ENCODE measurements at places on chromosomes 2 and 18.

DNA sequence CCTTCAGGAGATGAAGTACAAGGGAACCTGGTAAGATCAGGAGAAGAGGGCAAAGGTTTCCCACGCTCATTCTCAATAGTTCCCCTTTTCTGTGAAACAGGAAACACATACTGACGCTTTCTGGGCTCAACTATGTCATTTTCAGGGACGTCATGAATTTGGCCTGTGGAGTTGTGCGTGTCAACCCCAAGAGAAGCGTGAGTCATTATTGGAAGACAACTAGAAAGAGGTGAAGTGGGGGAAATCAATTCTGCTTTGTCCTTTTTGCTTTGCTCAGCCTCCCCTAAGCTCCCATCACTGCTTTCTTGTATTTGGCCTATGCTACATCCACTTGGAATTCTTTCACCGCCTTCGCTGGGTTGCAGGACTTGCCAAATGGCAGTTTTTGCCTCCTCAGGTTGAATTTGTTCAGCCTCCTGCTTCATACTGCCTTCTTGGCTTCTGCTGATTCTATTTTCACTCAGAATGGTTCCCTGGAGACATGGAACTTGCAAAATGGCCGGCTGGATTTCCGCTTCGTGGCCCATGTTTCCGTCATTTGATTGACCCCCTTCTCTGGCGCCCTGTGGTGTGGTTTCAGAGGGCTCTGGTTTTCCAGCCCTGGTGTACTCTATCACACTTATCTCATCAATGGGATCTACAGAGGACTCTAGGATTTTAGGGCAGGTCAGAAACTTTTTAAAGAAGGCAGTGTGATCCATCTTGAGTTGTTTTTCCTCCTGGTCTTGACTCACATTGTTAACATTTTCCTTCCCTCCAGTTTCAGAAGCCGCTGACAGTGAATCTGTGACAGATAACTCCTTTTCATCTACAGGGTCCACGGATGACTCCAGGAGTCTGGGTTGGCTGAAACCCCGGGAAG lies 93.3 kb downstream of the ALPK2 start:
- no peak for DNase-seq

DNA sequence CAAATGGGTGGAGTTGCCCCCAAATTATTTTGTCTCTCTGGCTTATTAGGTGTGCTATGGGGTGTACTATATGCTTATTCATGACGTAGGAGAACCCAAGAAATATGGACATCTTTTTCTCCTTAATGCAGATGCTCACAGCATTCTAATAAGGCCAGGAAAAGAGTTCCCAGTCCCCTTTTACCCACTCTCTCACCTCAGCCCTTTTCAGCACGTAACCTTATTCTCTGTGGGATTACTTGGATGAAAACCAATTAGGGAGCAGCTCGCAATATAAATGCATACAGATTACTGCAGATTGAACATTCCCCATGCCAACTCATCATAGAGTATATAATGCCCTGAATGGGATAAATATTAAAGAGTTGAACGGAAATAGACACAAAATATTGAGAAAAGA lies 891.2 kb upstream of the POU3F3 start:
- DNase-seq: no peak

- peak; percentile 14 for DNase-seq
Measured at GRCh38 chr2:55482186-55482884, 37.2 kb upstream of the CFAP36 start.

- no peak for DNase-seq
Measured at GRCh38 chr18:12324991-12325725, 17.1 kb downstream of the TUBB6 start.

GRCh38 chr18:55403421-55403949 lies 184.5 kb downstream of the TCF4 start:
- DNase-seq: no peak

DNA sequence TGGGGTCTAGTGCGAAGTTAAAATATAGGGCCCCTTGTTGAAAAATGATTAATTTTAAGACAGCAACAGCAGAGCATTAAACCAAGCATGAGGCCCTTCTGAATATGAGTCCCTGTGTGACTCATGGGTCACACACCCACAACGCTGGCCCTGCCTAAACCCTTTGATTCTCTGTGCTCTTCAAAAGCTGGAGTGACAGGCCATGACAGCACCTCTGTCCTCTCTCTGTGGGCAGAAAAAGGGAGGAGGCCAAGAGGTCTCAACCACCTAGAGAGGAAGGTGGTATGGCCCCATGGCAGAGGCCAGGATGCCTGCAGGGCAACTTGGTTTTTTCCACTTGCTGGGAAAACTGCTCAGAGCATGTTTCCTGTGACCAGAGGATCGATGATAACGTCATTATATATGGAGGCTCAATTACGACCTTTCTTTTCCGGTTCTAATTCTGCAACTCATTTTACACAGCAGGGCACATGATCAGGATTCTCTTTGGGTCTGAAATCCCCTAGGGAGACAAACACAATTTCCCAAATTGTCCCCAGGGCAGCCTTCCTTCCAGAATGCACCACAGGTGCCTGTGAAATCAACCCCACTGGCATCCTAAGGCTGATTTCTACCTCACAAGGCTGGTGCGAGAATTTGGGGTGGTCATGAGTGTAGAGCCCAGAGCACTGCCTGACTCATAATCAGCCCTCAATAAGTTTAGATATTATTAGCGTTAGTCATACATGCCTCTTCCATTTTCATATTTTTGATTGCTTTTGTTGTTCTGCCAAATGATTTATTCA lies 102.0 kb upstream of the PPP1CB start:
- no peak for DNase-seq

GRCh38 chr2:199440118-199440517 lies 17.6 kb downstream of the SATB2 start:
- no peak for DNase-seq

DNA sequence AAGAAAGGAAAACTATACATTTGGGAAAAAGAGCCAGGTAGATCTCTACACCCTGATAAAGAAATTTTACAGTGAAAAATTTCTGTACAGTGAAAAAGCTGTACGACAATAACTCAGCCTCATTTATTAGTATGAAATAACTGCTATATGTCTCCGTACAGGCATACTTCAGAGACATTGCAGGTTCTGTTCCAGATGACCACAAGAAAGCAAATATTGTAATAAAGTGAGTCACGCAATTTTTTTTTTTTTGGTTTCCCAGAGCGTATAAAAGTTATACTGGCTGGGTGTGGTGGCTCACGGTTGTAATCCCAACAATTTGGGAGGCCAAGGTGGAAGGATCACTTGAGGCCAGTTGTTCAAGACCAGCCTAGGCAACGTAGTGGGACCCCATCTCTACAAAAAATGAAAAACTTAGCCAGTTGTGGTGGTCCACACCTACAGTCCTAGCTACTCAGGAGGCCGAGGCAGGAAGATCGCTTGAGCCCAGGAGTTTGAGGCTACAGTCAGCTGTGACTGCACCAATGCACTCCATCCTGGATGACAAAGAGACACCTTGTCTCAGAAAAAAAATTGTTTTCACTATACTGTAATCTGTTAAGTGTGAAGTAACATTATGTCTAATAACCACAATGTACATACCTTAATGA lies 28.2 kb upstream of the AMMECR1L start:
- DNase-seq: no peak

DNA sequence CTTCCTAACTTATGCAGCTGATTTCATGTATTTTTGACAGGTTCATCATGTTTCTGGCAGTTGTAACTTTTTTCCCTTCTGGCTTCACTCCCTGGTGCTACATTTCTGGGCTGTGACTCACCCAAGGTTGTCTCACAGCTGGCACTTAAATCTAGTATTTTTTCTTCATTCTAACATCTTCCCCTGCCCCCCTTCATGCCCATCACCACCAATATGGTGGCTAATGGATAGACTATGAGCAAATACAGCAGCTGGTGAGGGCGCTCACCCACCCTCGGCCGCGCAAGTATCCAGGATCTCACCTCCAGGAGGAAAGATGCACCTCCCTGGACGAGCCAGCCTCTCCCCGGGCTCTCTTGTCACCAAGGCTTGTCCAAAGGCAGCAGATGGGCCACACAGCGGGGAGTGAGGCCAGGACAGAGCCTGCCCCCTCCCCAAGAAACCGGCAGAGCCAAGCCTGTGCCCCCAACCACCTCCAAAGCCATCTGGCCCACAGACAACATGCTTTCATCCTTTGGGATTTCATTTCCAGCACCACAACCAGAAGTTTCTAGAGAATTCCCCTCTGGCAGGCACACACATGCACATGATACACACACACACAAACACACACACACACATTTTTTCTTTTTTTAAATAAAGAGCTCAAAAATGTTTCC lies 39.1 kb downstream of the ATOH8 start:
- DNase-seq: peak; percentile 65

DNA sequence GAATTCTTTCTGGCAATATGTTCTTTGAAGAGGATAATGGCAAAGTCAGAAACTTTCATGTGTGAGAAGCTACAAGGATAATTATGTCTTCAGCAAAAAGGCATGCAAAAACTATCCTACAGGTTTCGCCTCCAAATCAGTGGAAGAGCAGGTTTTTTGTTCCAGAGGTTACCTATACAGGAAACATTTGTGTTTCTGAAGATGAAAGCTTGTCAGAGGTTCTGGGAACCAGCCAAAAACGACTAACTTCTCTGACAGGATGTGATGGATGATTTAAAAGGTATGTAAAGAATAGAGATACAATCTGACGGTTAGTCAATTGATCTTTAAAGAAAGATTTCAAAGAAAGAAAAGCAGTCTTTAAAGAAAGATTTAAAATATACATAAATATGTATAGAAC lies 37.6 kb downstream of the RND3 start:
- DNase-seq: no peak

DNA sequence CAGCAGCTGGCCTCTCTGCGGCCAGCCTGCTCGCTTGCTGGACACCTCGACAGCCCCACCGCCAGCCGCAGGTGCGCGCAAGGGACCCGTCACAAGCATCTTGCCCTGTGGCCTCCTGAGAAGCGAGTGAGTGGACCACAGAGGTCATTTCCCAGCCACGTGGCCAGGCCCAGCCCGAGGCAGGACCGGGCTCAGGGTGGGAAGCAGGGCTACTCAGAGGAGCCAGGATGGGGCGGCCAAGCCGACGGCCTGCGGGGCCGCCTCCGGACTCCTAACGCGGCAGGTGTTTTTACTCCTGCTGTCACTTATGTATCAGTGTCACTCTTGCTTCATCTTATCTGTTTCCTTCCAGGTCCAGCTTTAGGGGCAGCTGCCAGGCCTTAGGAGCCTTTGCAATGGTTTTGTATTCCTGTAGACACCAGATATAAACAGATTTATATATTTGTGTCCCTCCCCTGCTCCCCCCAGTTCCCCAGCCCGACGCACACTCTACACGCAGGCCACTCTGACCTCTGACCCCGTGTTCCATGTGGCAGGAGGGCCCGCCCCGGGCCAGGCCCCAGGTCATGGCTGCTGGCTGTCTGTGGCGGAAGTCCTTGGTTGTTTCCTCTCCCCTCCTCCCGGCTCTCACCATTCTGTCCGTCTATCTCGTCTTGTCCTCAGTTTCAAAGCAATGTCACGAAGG lies 236.4 kb downstream of the ATAD2B start:
- DNase-seq: no peak

DNA sequence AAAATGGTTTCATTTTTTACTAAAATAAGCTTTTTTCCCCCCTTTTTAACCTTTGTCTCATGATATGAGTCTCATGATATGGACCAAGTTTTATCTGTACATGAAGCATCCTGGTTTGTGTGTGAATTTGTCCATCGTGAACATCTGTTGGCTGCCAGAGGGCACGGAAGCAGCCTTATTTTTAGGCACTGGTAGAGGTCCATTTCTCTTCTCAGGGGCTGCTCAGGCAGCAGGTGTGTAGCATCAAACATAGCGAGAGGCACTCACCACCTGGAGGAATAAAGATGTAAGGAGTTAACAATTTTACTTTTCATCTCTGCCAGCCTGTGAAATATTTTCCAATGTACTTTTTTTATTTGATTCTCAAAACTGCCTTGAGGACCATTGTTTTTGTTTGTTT lies 134.5 kb downstream of the RHBDD1 start:
- DNase-seq: no peak

DNA sequence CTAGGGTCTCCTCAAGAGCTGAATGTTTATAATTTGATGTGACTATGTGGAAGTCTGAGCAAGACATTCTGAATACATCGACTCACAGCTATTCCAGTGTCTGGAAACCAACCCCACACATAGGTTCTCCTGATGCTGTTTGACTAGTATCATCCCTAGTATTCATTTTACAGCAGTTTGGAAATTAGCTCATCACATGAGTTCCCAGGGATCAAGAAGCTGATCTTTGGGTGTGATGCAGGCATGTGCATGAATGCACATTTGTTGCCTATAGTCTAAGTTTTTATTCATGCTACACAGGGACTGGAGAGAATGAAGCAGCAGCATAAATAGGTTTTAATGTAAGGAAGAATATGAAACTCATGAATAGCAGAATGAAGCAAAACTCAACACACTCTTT lies 284.3 kb upstream of the SPRED2 start:
- DNase-seq: no peak

- DNase-seq: no peak
Measured at GRCh38 chr2:226791056-226791486, 8.5 kb downstream of the IRS1 start.

- no peak for DNase-seq
Measured at GRCh38 chr2:233811732-233812131, 33.6 kb downstream of the MROH2A start.

DNA sequence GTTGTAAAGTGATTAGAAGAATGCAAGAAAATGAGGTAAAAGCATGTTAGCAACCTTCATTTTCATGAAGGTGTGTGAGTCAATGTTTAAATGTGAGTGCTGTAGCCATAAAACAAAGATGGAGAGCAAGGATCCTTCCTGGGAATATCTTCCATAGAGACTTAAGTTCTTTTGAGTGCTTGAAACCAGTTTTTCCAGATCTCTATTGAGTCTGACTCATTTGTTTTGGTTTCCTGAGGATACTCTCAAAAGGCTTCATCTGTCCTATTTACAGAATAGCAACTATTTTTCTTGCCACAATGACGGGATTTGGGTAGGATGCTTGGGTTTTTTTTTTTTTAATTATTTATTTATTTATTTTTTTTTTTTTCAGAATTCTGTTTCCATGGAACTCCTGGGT lies 45.9 kb upstream of the ASB1 start:
- DNase-seq: no peak

DNA sequence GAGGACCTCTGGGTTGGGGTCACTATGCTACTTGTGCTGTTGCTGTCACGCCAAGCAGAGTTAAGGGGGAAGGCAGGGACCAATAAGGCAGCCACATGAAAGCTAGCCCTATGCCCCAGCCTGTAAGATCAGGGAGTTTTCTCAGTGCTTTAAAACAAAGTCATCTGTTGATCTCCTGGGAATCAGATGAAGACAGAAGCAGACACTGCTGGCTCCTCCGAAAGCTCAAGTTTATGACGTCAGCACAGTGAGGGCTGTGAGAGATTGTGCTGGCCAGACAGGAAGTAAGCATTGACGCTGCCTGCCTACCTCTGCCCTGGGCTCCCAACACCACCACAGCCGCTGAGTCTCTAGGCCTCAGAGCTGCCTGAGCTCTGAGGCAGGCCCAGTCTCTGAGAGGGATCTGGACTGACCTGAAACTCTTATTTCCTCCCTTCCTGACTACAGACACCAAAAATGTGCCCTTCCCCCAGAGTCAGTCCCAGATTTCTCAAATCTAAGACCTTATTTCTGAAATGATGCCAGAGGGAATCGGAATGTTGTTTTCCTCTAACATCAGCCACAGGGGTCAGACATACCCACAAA lies 118.1 kb upstream of the EPAS1 start:
- DNase-seq: peak; percentile 67
